ENCODE measurements at places on chromosomes 7 and 10. TPM values are rescaled to one million over a fixed set of nuclear protein-coding genes. Genes with fewer than 3 reads are reported as not detected.

Gene SLC29A4
- 0.55 TPM for total RNA-seq

Gene C7orf33
- not detected for total RNA-seq

DNA sequence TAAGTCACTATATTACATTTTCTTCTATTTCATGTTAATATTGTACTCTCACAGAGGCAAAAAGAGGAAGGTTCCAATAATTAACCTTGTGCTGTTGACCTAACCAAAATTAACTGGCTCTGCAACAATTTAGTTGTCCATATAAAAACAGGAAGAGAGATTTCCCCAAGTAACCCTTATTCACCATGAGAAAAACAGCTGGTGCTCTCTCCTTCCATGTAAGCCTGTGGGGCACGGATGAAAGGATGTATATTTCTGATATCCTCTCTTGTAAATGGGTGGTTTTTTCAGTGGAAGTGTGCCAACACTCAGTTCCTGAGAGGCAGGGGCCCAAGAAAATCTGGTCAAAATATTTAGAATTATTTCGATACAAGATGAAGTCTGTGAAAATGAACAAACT lies 358.1 kb downstream of the CRPPA start:
- DNase-seq = no peak

GRCh38 chr7:70764701-70765208 lies 367.2 kb upstream of the GALNT17 start:
- DNase-seq = no peak

DNA sequence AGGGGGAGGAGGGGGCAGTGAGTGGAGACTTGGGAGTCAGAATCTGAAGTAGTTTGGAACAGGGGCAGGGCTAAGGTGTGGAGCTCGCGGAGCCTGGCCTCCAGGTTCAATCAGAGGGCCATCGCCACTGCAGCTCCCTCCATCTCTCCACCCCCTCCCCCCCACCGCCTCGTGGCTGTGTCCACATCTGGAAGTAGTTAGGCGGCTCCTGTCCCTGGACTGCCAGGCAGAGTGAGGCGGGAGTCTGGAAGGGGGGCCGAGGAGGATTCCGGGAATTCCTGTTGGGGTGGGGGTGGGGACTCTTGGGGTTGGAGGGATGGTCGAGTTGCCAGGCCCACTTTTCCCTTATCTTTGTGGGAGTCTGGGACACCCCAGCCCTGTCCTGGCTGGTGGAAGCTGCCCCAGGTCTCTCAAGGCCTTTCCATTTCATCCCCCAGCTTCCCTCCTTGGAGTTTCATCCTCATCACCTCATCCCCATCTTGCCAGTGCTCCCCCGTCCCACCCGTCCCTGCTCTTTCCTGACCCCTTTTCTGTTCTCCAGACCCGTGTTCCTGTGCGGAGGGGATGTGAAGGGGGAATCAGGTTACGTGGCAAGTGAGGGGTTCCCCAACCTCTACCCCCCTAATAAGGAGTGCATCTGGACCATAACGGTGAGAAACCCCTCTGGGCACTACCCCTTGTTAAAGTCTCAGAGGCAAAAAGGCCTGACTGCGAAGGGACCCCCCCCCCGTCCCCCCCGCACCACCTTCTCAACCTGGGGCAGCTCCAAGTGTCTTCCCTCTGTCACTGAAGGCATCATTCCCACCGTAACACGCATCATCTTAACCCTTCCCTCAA lies 944 bp downstream of the PCOLCE start:
- no peak for DNase-seq

DNA sequence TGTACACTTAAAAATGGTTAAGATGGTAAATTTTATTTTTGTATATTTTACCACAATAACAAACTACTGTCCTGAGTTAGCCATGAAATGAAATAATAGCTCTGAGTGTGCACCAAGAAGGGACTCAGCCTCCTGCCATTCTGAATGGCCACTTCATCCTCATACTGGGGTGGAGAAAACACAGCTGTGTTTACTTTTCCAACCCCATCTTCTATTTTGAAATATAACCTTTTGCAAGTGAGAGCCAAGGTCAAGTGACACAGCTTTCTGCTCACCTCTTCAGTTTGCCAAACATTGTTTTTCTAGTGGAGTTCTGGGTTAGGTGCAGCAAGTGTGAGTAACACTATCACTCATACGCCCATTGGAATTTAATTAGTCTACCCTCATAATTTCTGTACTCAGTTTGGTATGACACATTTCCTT lies 107.4 kb upstream of the GLCCI1 start:
- no peak for DNase-seq

- DNase-seq = no peak
These were observed 37.8 kb downstream of the FAM13C start for GRCh38 chr10:59324597-59324996.

GRCh38 chr10:50396491-50397311 lies 145.4 kb upstream of the ASAH2 start:
- no peak for DNase-seq

DNA sequence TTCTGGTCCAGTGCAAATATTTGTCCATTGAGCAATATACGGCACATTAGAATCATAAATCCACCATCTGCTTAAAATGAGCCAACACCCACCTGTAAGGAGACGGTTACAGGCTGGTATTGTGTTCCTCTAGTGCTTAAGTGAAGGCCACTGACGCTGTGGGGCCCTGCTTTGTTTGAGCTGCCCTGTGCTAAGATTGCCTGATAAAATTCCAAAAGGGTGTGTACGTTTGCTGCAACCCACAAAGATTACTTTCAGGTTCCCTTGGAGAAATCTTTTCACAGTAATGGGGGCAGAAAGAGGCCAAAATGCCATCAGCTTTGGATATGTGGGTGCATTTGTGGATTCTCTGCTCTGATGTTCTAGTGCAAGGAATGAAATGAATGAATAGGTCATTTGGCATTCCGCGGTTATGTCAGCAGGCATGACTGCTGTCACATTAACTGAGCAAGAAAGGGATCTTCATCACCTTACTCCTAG lies 34.4 kb downstream of the AGR3 start:
- no peak for DNase-seq

DNA sequence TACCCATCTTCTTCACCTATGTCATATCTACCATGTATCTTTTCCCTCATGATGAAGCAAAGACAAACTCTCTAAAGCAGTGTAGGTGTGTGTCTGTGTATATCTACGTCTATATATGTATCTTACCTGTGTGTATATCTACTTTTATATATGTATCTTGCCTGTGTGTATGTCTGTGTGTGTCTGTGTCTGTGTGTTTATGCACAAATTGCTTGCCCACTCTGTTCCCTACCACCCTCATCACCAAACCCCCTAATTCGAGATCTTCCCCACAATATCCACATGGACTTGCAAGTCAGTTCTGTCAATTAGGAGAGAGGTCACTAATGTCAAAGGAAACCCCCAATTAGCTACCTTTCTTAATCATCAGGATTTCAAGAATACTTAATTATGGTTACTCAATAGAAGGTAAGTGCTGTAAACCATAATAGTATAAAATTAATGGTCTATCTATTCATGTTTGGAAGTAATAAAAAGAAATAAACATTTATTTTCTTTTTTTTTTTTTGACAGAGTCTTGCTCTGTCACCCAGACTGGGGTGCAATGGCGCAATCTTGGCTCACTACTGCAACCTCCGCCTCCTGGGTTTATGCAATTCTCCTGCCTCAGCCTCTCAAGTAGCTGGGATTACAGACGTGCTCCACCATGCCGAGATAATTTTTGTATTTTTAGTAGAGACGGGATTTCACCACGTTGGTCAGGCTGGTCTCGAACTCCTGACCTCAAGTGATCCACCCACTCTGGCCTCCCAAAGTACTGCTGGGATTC lies 43.6 kb downstream of the ANKRD61 start:
- no peak for DNase-seq

DNA sequence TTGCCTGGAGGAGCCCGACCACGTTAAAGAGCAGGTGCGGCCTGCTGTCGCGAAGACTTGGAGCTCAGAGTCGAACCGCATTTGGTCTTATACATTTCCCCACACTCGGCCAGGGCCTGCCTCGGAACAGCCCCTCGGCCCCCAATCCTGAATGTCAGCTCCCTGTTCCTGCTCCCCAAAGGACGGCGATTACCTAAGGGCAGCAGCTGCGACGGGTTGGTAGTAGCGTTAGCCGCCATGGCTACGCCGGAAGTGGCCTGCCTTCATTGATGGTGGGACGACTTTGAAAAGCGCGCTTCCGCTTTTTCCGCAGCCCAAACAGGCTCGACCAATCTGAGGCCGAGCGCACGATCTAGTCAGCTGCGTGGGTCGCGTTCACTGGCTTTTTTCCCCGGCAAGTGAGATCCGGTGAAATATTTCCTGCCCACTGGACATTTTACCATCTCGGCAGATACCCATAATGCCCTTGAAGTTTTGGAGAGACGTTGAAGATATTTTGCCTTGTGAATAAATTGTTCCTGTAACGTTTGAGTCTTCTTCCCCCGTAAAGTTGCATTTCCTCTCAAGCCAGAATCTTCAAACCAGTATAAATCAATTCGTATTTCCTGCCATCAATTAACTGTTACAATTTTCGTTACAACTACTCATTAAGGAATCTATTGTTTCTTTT lies at the start of gene LSM5:
Gene LSM5, minus strand, starts transcription at position 254 of the 670 bp plus-strand sequence. Its CDS starts 15 bp downstream, at position 239.
- DNase-seq = peak; percentile 76

Data from T-helper 17 cell (primary cell).